ENCODE measurements at places on chromosomes 6 and 20.

DNA sequence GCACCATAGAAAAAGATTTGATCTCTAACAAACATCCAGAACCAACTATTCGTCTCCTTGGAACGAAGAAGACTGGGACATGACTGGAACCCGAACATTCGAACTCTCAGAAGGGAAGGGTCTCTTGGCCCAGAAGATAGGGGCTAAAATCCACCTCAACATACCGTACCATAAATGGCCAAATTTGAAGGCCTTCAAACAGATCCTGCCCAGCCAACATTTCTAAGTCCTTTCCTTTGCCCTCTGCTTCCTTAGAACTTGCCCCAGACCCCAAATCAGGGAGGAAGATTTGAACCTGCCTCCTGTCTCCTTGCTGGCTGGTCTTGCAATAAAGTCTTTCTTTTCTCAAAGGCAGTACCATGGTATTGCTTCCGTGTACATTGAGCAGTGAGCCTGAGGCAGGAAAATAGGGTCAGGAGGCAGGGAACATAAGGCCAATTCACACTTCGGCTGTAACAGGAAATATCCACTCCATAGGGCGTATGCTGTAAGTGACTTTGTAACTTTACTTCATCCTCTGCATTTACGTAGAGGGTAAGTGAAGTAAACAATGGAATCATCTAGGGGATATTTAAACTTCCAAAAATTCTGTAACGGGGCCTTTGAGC, 1.8 kb upstream of the PXDC1 start:
- DNase-seq: no peak

DNA sequence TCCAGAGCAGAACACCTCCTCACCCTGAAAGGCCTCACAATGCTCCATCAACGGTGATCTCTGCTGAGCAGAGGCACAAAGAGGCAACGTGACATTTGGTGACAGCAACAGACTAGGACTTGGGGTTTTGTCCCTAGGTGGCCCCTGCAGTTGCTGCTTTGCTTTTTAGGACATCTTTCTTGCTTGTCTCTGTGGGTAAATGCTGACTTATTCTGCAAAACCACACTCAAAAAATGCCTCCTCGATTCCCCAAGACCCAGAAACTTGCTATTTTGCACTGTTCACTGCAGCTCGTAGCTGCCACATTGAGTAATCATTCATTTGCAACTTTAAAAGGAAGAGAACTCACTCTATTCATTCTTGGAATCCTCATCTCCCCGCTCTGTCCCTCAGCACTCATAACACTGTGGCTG, 209.9 kb downstream of the LY86 start:
- no peak for DNase-seq

- no peak for DNase-seq
These were observed 6.4 kb upstream of the CHRNA4 start for GRCh38 chr20:63367446-63368055.

GRCh38 chr6:72861935-72862432, 240.1 kb downstream of the KCNQ5 start:
- DNase-seq: no peak

DNA sequence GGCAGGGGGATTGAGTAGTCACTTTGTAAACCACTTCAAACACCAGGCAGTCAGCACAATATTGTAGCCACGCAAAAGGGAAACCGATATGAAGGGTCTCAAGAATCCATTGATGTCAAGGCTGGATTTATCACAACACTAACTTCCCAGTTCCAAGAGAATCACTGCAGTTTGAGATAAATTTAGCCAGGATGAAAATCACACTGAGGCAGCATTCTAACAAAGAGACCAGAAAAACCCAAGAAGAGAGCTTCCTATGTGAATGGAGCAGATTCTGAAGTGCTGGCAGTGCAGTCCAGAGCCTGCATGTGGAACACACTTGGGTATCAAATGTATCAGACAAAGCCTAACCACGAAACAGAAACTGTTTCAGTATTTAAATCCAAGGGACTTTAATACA, 84.6 kb downstream of the KIF16B start:
- no peak for DNase-seq

DNA sequence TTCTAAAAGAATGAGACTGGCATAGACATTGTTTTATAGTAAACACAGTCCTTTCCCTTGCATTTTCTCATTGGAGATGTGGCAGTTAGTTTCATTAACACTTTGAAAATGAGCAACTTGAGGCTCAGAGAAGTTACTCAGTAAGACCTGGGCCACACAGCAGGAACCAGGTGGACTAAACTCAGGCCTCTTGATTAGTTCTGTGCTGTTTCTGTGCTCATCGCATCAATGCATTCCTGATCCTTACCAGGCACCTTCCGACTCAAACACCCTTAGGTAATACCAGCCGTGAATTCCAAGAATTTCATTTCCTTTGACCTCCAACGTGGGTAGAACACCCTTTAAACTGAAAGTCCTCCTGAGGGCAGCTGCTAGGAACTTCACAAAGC, 362.8 kb downstream of the ESR1 start:
- DNase-seq: no peak

GRCh38 chr6:39321761-39322160, 741 bp downstream of the KCNK16 start:
- DNase-seq: no peak

- DNase-seq: no peak
These were observed 15.2 kb upstream of the GDAP1L1 start for GRCh38 chr20:44231713-44232468.

GRCh38 chr6:15352845-15353244, 107.0 kb downstream of the JARID2 start:
- DNase-seq: no peak

GRCh38 chr6:96934087-96934486, 9.6 kb downstream of the KLHL32 start:
- DNase-seq: no peak

DNA sequence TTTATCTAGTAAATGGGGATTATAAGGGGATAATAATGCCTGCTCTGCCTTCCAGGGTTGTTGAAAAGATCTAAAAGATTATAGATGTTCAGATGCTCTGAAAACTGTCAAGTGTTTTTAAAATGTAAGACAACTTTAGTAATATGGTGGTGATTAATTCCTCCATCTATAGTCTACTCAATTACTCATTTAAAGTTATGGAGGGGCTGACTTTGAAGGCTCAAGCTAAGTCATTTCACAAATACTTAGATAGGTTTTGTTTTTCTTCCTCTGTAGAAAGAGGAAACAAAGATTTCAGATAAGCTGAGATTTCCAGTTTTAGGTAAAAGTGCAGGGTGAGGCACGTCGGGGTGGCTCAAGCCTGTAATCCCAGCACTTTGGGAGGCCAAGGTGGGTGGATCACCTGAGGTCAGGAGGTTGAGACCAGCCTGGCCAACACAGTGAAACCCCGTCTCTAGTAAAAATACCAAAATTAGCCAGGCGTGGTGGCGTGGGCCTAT, 50.5 kb upstream of the PIM1 start:
- no peak for DNase-seq

DNA sequence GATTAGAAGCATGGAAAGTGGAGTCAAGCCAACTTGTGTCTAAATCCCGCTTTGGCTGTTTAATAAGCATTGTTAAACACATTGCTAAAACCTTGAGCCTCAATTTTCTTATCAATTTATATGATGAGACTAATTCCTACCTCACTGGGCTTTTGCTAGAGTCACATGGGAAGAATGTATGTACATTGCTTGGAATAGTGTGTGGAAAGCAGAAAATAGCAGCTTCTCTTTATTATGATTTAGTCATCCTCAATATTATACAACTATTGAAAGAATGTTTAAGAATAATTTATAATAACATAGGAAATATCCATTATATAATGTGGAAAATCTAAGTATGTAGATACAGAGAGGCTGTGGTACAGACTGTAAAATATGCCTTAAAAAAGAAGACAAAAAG, 313.0 kb upstream of the CDYL start:
- no peak for DNase-seq

- no peak for DNase-seq
These were observed 104.8 kb downstream of the CDH26 start for GRCh38 chr20:60063048-60063451.

All from activated CD8-positive, alpha-beta memory T cell treated with anti-CD3 and anti-CD28 coated beads, Interleukin-2, amount 50 U/mL, for 4 hours (primary cell).